SHP77 treated with DMSO at 0.1 percent for 48 hours (cell line): ENCODE measurements at places on chromosomes 6 and 20.

GRCh38 chr6:9417400-9417799 lies 982.1 kb upstream of the SLC35B3 start:
- DNase-seq, result no peak

DNA sequence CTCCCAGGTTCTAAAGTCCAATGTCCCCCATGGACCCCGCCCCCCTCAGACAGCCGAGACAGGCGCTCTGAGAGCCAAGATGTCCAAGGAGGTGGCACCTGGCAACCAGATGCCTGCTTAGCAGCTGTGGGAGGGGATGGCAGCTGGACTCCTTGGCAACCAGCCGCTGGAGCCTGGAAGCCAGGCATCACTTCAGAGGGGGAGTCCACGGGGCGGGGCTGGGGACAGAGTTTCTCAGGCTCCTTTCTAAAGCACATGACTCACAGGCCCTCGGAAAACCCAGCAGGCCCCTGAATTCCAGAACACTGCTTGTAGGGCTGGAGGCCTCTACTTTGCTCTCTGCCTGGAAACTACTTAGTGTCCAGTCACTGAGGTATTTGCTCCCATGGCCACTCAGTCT lies 51.5 kb downstream of the PREX1 start:
- DNase-seq, result no peak

DNA sequence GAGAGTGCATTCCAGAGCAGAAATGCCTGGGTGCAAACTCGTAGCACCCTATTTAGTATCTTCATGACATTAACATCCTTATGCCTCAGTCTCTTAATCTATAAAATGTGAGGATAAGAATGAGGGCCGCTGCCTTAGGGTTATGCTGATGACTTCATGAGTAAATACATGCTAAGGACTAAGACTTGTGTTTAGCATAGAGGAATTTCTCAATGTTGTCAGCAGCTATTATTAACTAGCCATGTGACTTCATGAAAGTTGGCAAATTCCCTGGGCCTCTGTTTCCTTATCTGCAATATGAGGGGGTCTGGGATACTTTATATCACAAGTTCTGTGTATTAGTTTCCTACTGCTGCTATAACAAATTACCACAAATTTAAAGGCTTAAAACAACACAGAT lies 108.1 kb upstream of the RIPOR2 start:
- no peak for DNase-seq

DNA sequence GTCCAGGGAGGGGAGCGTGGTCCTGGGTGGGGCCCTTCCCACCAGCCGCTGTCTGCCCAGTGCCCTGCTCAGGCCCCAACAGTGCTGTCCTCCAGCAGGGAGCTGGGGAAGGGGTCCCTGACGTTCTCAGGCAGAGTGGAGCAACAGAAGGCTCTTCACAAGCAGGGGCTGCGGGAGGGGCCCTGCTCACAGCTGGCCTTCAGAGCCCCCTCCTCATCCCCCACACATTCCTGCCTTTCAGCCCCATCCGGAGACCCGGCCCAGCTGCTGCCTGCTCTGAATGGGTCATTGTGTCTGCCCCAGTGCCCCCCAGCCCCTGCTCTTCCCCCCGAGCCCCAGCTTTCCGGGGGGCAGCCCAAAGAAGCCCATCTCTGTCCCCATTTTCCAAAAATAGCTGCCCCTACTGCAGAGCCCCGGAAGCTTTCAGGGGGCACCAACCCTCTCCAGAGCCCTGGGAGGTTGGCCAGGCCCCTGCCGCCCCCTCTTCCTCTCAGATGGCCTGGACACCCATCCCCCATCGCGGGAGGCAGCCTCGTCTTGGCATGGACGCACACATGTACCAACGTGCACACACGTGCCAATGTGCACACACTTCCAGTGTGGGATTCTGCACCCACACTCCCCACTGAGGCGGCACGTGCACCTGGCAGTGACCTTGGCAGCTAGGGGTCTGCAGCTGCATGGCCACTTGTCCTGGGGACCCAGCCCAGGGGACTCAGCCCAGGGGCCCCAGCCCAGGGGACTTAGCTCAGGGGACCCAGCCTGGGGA lies 3.7 kb downstream of the COL20A1 start:
- DNase-seq, result no peak

GRCh38 chr6:159321267-159321666 lies 152.1 kb downstream of the FNDC1 start:
- DNase-seq, result no peak

DNA sequence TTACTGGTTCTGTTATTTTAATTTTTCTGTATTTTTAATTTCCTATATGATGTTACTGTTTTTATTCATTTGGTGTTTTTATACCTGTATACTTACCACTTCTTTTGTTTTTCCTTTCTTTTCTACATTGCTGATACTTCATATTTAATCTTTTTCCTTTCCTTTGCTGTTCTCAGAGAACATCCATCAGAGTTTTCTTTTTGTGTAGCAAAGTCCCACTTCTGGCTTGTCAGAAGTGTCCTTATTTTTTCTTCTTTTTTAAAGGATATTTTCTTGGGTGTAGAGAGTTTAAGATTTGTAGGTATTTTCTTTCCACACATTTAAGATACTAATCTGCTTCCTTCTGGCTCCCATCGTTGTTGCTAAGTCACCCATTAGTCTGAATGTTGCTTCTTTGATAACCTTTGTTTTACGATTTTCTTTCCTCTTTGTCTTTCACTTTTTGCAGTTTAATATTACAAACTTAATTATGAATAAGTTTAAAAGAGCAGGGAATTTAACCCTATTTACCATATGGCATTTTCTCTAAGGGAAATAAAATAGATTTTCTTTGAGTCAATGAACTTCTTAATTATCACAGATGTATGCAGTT lies 18.5 kb downstream of the CD2AP start:
- DNase-seq, result no peak

DNA sequence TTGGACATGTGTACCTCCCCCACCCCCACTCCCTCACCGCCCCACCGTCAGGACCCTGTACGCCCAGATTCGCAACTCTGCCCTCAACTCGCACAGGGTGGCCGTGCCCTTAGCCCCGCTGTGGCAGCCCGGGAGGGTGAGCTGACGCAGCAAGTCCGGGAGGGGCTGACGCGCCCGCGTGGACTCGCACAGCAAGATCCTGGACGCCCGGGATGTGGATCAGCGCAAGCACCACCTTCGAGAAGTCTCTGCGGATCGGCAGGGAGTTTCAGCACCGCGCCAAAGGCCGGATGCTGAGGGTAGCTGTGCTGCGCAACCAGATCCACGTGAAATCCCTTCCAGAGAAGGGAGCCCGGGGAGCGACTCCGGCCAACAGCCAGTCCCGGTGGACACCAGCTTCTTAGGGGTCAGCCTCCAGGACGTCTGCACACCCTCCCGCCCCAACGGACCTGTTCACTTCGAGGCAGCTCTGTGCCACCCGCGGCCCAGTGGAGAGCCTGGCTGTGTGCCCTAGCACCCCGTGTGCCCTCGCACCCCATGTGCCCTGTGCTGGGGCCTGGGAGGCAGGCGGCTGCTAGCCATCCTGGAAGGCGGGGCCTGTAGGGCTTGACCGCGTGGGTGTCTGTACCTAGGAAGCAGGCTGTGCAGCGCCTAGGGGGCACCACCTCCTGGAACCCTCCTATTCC lies 6.7 kb upstream of the GJA10 start:
- DNase-seq, result no peak

GRCh38 chr20:49386848-49387580 lies 95.5 kb downstream of the KCNB1 start:
- peak; percentile 82 for DNase-seq

- no peak for DNase-seq
These were observed 7.1 kb upstream of the E2F1 start for GRCh38 chr20:33693289-33693688.

DNA sequence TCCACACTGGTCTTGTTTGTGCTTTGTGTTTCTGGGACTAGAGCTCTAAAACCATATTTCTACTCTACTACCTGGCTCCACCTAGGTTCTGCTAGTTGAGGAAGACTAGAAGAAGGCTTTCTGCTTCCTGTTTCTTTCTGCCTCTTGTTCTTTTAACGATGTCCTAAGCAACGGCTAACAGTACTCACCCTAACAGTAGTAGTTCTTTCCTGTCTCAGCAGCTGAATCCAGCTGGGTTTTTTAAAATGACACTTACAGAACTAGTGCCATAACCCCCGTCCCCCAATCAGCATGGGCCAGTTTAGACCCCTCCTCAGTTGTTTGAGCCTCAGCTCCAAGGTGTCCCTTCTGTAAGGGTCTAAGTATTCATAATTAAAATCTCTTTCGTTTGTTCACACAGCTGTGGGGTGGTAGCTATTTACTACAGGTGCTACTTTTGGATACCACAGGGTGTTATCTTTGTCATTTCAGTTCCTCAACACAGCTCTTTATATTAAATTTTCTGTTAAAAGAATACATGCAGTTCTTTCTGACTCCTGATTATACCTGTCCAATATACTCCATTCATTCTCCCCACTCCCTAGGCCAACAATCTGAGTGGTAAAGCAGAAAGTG lies 790.2 kb downstream of the DHX35 start:
- DNase-seq, result no peak

- DNase-seq, result no peak
These were observed 92.6 kb downstream of the MAP3K7 start for GRCh38 chr6:90494067-90494780.
